HFFc6 (cell line): ENCODE measurements at places on chromosomes 13 and 19. TPM values are rescaled to one million over a fixed set of nuclear protein-coding genes. Genes with fewer than 3 reads are reported as not detected.

Gene HS6ST3
- not detected in 3 replicates for total RNA-seq

- DNase-seq, result no peak
Measured at GRCh38 chr13:93953841-93954240, 525.6 kb downstream of the DCT start.

DNA sequence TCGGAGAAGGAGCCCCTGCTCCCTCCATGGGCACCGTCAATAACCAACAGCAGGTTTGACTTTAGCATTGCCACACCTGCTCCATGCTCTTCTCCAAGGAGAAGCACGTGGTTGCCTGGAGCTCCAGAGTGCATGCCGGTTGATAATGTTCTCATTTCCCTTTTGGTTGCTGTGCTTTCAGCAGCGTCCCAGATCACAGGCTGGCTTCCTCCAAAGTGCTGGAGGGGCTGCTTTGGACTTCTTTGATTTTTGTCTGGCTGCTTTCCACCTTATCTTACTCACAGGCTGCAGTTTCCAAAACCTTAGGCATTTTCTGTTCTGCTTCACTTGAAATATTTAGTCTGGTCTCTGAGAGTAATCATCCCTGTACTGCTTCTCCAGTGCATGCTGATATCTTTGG is 123.8 kb upstream of the IRS2 start:
- DNase-seq, result no peak

- no peak for DNase-seq
Measured at GRCh38 chr13:20512042-20512683, 13.5 kb downstream of the CRYL1 start.

Gene C13orf42
- total RNA-seq, result not detected in 2 replicates

GRCh38 chr13:84658491-84659358 is 776.5 kb upstream of the SLITRK1 start:
- DNase-seq, result no peak

Gene LILRB5
- not detected in 3 replicates for total RNA-seq

DNA sequence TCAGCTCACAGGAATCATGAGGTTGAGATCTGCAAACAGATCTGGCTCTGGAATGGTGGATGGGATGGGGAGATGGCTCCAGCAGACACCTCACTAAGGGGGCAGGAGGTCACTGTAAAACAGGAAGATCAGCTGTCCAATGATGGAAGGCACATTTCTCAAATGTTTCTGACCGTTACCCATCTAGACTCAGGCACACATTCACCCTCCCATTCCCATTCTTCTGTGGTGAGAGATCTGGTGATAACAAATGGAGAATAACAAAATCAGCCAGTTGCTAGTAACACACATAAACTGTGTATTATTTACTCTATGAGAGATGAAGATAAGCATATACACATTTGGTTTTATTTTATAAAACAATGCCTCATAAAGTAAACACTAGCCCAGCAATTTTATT is 235.9 kb downstream of the TSHZ3 start:
- peak; percentile 79 for DNase-seq

Gene OR7G1
- total RNA-seq, result not detected in 3 replicates

DNA sequence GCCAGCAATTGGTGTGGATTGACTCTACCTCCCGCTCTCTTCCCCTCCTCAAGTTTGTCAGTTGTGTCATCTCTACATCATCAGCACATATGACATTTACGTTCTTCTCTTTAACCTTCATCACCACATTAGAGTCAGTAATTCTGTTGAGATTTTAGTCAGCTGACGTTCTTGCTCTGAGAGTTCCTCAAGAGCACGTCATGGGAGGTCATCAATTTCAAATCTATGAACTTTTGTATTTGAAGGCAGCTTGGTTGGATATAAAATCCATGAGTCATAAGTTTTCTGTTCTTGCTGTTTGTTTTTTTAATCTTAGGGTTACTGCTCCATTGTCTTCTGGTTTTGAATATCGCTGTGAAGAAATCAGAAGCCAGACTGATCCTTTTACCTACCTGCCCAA is 21.8 kb upstream of the ARGLU1 start:
- no peak for DNase-seq

Gene ZNF491
- total RNA-seq, result 1.3 and 2.4 TPM in 2 replicates

DNA sequence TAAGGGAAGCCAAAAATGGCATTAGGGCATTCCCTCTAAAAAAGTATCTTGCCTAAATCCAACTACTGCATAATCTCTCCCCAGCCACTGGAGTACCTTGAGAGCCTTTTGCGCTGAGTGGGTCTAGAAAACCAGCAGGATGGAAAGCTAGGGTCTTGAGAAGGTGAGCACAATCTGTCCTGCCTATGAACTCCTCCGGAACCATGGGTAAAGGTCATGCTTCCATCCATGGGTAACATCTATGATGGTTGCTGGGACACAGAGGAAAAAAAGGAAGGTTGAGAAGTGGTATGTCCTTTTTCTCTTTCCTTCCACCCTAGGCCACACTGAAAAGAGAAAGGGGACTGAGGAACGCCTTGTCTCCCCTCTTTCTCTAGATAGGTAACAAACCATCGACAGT is 52.4 kb downstream of the ZNF676 start:
- no peak for DNase-seq

- DNase-seq, result no peak
Measured at GRCh38 chr13:43143591-43143990, 120.2 kb downstream of the DNAJC15 start.

Gene ZNF578
- 0.79 to 1.7 TPM (median 1.4 TPM) in 3 replicates for total RNA-seq

DNA sequence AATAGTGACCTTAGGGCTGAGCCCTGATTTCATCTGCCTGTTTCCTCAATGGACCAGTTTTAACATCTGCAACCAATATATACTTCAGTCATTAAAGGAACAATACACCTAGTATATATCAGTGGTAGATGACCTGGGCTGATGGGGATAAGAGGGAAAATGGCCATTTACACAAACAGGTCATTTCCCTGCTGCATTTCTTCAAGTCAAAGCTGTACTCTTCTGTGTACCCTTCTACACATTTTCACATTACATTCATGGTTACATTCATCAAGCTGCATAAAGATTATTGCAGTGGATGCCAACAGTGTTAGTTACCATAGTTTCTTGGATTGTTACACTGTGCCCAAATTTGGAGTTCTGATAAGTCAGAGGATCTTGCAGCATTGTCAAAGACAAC is 81.2 kb upstream of the RAP2A start:
- DNase-seq, result no peak

GRCh38 chr19:4536798-4537197 is 1.8 kb upstream of the PLIN5 start:
- DNase-seq, result no peak

Gene ZNF625
- 4.2 to 8.4 TPM (median 7.7 TPM) in 3 replicates for total RNA-seq

DNA sequence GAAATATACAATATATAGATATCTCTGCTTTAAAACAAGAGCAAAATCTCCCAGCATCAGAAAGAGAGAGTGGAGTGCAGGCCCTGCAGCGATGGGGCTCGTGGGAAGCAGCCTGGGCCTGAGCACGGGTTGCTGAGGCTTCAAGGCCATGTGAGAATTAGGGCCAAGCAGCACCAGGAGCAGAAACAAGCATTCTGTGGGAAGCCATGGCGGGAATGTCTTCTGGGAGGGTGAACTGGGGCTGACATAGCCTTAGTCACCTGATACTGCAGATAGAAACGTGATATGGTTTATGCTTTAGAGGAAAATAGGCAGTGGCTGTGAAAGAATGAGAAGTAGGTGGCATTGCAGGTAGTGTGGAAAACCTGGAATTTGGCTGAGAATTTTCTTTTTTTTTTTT is 472.3 kb downstream of the IRS2 start:
- no peak for DNase-seq

- no peak for DNase-seq
Measured at GRCh38 chr13:26604784-26605545, 47.5 kb downstream of the WASF3 start.
